Stimulated activated CD8-positive, alpha-beta memory T cell treated with anti-CD3 and anti-CD28 coated beads, Interleukin-2, amount 100 ng/mL, for 1 hour (primary cell): ENCODE measurements at places on chromosomes 2 and 18.

DNA sequence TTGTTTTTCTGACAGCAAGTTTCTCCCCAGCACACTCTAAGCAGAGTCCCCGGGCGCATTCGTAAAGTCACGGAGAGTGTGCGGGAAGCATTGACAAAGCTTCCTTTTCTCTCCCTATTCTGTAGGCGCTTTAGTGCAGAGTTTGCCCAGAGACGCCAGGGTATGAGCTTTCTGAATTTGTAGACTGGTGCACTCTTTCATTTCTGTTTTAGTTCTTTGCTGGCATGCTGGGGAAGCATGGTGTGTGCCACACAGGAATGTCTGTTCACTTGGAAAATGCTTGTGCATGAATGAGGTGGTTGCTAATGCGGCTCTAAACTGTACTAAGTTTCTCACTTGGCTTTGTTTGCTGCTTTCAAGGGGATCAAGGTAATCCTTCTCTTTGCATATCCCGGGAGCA is 102.6 kb downstream of the RTN4 start:
- DNase-seq, result no peak

GRCh38 chr18:21686282-21687105 is 18.1 kb downstream of the ABHD3 start:
- DNase-seq, result no peak

DNA sequence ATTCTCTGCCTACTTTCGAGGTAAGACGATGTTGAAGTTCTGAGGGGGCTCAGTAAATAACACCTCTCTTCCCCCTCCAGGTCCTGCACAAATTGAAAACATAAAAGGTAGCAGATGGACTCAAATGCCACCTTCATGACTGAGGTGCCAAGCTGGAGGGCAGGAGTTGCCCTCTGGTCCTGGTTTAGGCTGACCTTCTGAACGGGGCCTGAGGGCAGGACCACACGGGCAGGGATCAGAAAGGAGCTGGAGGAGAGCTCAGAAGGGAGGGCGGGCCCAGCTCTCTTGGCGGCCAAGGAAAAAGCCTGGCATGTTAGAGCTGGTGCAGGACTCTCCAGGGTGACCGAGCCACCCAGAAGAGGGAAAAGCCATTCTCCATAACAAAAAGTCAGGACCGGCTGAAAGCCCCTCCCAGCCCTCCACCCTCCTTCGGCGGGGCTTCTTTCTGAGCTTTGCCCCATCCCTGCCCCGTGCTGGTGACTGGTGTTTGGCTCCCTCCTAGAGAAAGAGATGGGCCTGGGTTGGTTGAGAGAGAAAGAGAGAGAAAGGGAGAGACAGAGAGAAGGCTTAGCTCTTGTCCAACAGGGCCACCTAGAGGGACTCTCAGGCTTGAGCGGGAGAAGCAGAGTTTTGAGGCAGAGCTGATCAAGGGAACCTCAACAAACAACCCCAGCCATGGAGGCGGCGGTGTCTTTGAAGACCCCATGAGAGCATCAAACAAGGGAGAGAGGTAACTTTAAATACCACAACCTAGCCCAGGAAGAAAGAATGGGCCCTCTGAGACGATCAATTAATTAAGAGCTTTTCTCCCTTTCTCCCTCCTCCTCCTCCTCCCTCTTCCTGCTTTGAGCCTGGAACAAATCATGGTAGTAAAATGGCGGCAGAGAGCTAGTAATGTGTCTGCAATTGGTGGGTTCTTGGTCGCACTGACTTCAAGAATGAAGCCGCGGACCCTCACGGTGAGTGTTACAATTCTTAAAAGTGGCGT is 50.8 kb downstream of the WIPF1 start:
- no peak for DNase-seq

DNA sequence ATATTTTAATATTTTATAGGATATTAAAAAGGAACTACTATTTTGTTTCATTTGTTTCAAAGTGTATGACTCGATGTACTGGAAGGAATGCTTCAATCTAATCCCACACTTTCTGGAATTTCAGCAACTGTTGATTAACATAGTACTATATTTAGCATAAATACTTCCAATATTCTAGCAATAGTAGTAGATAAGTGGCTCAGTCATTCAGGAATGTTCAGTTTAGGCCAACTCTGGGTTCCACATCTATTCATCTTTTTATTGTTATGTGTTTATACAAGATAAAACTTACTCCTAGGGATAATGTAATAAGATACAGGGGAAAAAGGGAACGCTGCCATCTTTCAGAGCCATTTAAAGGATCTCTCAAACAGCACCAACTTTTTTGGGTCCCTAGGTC is 22.3 kb upstream of the ORC2 start:
- no peak for DNase-seq

DNA sequence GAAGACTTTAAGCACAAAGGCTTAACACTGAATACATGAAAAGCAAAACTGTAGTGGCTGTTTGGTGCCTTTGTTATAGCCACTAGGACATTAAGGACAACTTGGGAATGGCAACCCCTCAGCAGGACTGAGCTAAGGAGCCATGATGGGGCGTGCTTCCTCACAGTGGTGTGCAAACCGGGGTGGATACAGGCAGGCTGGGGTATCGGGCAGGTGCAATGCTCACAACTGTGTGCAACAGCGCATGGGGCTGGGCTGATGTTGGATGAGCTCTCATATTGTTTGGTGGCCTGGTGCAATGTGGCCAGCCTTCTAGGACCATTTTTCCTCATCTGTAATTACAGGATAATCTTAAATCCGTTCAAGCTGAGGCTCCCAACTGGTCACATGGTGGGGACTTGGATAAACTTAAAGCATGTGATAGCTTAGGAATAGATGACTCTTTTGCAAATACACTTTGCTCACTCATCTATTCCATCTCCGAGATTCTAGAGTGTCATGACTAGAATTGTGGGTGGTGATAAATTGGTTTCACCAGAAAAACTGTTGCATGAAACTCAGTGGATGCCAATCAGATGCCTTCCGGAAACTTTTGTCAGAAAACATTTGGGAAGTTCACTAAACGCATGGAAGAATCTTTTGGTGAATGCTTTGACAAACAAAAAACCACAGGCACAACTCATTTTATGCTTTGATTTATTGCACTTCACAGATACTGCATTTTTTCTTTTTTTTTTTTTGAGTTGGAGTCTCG is 116.5 kb downstream of the PXDN start:
- DNase-seq, result no peak

DNA sequence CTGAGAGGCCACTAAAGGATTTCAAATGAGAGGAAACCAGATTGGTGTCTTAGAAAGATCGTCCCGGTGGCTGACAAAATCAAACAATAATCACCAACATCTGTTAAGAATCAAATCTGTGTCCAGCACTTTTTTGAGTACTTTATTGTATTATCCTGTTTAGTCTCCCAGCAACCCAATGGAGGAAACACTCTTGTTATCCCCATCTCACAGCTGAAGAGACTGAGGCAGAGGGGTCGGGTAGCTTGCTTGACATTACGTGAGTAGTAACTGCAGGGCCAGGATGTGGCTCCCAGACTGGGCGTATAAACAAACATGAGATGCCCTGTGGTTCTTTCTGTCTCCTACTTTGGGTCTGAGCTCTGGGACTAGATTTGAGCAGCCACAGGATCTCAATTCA is 76.0 kb downstream of the KLHL29 start:
- DNase-seq, result no peak

GRCh38 chr2:74587664-74588277 is 33.3 kb downstream of the DOK1 start:
- no peak for DNase-seq

- DNase-seq, result no peak
These were observed 105.7 kb upstream of the RASGRP3 start for GRCh38 chr2:33370636-33371265.

- DNase-seq, result no peak
These were observed 114.3 kb downstream of the GCA start for GRCh38 chr2:162458240-162458639.

- no peak for DNase-seq
These were observed 97.3 kb downstream of the RTP5 start for GRCh38 chr2:241966647-241967466.

GRCh38 chr2:199552141-199552540 is 94.4 kb upstream of the SATB2 start:
- no peak for DNase-seq

DNA sequence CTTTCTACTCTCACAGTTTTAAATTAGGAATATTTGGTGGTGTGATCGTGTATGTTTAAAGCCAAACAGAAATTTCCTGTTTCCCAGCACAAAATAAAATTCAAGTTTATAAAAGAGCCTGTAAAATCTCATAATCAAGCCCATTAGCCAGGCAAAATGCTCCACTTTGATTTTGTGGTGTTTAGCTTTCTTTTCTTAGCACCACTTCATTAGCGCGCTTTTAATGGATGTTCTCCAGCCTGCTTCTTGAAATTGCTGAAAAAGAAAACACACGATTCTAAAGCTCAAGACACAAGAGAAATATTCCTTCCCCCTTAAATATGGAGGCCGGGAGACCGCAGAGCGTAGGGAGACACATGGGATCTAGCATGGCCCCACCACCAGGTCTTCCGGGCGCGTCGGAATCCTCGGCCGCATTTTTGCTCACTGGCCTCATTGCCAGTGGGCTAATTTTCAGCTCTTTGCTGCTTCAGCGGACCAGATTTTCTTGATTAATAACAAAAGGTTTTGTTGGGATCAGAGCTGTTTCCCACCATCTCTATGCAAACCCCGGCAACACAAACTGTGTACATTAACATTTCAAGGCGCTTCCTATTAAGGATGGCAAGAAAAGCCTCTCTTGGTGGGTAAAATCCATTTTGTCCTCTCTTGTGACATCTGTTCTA is 40.4 kb upstream of the ID2 start:
- no peak for DNase-seq

DNA sequence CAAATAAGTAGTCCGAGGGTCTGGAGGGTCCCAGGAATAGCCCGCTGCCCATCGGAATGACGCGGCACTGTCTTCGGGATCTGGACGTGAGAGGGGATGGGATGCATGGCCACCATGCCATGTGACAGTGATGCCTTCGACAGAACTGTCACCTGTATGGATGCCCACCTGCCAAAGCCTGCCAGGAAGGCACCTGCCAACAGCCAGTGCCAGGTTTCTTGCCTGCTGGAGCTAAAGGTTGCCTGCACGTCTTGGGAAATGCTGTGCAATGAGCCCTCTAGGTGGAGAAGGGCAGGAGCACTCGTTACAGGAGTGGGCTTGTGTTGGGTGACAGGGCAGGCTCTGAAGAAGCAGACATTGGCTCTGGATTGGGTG is 20.5 kb downstream of the GPR35 start:
- no peak for DNase-seq

DNA sequence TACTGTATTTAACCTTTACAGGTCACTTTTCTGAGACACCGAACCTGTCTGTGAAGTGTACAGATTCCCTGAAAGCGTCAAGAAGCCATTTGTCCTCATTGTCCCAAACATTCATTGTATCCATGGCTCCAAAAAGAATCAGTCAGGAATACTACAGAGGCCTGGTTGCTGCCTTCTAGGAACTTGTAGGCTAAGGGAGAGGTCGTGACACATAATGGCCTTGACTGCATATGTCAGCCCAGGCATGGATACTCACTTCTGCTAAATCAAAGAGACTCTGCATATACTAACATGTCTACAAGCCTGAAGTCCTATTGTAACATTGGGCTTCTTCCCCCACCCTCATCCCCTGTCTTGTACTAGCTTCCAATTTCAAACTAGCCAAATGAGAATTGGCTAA is 40.2 kb downstream of the ONECUT2 start:
- no peak for DNase-seq

DNA sequence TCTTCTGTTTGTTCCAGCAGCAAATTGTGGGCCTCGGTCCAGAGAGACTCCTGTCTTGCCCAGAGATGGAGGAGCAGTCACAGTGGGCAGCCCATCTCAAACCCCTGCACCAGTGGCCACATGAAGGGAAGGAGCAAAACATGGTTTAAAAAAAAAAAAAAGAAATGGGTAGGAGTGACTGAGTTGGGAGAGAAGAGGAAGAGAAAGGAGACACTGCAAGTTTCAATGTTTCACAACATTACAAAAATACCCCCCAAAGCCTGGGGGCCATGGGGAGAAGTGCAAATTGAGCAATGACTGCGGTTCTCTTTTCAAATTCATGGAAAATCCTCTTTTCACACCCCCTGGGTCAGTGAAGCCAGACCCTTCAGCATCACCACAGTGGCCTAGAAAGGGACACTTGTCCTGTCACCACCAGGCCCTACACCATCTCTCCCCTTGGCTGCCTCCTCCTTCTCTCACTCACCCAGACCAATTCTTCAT is 117.1 kb downstream of the ZFP36L2 start:
- DNase-seq, result no peak

GRCh38 chr2:195411219-195411687 is 245.8 kb upstream of the SLC39A10 start:
- DNase-seq, result no peak

DNA sequence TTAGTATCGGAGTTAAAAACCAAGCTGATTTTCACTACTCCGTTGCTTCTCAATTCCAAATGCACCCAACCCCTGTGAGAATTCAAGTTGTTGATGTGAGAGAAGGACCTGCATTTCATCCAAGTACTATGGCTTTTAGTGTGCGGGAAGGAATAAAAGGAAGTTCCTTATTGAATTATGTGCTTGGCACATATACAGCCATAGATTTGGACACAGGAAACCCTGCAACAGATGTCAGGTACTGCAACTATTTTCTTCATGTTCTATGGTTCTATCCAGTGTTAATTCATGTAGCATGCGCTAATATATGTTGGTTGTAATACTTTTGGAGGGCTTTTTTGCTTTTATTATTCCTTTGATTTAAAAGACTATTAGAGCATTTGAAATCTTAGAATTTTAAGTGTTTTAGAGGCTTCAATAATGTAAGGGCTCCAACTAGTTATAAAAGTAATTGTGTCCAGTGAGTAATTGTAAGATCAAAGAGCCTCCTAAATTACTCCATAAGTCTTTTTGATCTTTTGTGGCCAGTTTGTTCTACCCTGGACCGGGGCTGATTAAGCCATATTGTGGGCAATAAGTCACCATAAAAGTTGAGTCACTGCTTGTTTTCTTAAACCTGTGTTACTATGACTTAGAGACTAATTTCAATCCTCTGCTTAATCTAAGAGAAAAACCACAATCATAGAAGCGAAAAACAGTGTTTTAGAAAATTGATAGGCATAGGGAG is 22.9 kb downstream of the DSG4 start:
- no peak for DNase-seq

GRCh38 chr2:169452080-169452479 is 27.2 kb upstream of the BBS5 start:
- no peak for DNase-seq

DNA sequence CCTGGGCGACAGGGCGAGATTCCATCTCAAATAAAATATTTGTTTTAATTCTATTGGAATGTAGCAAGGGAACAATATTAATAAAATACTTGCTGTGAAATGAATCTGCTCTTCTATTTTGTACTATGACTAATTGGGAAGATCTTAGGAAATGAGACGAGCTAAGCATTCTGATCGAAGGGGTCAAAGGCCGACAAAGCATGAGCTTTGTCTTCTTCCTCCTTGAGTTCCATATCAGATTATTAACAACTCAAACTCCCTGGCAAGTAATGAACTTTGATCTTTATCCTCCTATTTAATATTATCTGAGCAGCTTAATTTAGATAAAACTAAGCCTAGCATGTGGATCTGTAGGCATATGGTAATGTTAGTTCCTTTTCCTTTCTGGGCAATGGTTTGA is 15.5 kb downstream of the GEMIN6 start:
- no peak for DNase-seq
